GM06990 (cell line): ENCODE measurements at places on chromosomes 3 and 15.

GRCh38 chr3:26647078-26647477, 24.5 kb downstream of the LRRC3B start:
- no peak for DNase-seq

GRCh38 chr3:157857440-157857839, 248.8 kb downstream of the SHOX2 start:
- no peak for DNase-seq

DNA sequence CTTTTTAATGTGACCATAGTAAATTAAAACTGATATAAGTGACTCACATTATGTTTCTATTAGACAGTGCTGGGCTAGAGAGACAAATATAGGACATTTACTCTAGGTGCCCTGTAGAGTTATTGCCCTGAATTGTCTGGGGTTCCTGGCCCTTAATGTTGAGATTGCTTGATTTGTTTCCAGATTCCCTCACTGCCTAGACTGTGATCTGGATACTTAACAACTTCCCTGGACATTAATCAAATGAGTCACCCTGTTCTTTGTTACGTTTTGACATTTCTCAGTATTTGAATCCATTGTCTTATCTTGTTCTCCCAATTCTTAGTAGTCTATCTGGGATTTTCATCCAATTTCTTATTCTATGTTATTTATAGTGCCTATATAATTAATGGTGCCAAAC, 65.8 kb downstream of the DTWD1 start:
- no peak for DNase-seq

DNA sequence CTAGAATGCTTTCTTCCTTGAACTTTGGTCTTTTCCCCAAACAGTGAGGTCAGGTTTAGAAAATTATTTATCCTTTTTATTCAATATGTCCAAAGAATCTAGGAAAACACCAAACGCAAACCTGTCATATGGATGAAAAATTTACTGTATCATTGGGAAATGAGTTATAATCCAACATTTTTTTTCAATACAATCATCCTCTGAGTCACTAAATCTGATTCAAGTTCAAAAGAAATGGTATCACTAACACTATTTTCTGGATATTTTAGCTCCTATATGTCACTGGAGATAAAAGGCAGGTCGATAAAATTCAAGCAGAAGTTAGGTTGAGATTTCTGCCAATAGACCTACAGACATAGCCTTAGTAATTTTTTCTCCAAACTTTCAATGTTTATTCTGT, 591.6 kb upstream of the AGTR1 start:
- no peak for DNase-seq

GRCh38 chr3:47057212-47057671, 77.8 kb downstream of the NBEAL2 start:
- no peak for DNase-seq

- DNase-seq, result no peak
Measured at GRCh38 chr15:28033443-28033842, 65.7 kb downstream of the OCA2 start.

DNA sequence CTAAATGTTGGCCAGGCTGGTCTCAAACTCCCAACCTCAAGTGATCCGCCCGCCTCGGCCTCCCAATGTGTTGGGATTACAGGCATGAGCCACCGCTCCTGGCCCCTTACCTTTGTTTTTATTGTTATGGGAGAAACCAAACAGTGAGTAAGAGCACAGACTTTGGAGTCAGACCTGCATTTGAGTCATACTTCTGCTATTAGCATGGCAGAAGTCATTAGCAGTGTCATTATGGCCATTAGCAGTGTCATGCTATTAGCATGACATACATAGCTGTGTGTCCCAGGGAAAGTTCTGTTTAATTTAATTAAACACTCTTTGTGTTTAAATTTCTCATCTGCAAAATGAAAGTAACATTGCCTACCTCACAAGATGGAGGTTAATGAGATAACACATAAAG, 54.8 kb downstream of the SQOR start:
- no peak for DNase-seq

DNA sequence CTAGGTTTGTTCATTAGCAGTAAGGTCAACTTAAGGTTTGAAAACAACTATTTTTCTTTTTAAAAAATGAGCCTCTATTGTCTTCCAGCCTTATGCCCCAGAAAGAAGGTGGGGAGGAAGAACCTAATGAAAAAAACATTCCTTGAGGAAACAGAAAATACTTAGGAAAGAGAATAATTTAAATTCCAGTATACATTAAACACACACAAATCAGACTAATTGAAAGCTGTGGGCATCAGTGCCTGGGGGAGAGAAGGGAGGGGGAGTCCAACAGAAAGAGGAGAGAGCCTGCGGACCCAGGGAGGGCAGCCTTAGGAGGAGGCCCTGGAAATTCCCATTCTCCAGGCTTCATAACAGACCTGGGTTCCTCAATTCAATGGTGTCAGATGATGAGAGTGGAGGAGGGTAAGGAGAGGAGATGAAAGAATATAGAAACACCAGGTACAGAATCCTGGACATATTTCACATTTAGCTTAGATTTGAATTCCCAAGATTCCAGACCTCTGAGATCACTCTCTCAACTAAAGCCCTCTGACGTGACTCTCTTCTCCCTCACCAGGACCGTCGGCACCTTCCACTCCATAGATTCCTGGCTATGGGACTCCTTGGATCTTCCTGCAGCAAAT, 320.5 kb upstream of the UMPS start:
- no peak for DNase-seq

- DNase-seq, result no peak
Measured at GRCh38 chr3:84066915-84067314, 891.9 kb upstream of the CADM2 start.

- DNase-seq, result no peak
Measured at GRCh38 chr3:45509038-45509767, 85.3 kb upstream of the LIMD1 start.

DNA sequence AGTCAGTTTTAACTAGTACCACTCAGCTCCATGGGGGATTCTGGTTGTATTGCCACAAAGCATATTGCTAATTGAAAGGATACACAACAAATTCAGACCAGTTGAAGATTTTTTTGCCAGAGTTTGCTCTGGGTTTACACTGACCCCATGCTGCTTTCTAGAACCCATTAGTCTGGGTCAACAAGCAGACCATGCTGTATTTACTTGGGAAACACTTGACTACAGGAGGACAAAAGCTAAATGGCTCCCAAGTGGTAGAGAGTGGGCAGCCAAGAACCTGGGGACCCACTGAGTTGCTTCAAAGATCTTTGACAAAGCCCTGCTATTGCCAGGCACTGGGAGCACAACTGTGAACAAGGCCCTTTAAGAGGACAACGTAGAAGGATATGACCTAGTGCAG, 86.8 kb upstream of the PSMD6 start:
- DNase-seq, result no peak

- DNase-seq, result no peak
Measured at GRCh38 chr3:147359177-147360050, 46.9 kb downstream of the ZIC4 start.

DNA sequence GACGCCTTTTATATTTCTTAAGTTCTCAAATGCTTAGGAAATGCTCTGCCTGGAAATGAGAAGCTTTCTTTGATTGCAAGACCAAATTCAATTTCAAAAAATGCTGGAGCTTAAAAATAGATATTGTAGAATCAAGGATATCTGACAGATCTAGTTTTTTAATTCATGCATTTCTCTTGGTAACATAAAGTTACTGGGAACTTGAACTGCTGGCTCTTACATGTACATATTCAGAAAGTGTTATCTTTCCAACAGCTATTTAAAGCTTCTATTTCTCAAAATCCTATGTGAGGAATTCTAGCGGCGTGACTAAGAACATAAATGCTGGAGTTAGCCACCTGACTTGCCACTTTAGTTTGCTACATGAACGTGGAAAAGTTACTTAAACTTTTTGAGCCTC, 109.3 kb downstream of the C3orf38 start:
- no peak for DNase-seq

DNA sequence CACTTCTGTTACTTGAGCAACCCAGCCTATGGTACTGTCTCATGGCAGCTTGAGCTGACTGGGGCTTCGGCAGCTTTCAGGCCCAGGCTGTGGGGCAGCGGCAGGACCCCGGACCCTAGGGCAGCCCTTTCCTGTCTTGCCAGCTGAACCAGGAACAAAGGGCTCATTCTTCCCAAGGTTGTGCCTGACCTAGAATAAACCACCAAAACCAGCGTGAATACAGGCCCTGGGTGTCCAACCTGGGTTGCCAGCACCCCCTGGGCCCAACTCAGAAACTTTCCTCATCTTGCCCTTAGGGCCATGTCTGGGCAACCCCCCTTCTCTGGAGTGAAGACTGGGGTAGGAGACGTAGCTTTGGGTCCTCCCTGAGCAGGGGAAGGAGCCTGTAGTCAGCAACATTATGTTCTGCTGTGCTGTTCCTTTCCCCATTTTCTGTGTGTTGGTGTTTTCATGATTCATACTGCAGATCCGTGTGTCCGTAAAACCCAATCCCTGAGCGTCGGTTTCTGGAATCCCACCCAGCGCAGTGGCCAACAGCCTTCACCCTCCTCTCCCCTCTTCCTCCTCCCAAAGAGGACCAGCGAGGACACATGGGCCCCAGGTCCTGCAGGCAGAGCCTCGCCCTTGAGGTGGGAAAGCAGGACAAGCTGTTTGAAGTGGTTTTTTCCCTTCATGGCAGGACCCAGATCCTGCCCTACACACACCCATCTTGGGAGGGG, 33.5 kb downstream of the TKT start:
- no peak for DNase-seq

DNA sequence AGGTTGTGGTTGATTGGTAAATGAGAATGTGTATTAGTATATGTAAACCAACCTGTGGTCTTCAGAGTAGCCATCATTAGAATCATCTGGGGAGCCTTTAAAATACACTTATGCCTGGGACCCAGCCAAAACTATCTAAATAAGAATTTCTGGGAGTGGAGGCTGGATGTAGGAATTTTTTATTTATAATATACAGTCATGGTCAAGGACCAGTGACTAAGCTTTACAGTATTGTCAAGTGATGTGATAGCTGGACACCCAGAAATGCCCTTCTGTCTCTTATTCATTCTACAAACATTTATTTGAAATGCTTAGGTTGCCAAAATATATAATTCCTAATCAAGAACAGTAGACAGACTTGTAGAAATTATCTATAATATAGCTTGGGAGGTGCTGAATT, 132.2 kb downstream of the MBNL1 start:
- no peak for DNase-seq

DNA sequence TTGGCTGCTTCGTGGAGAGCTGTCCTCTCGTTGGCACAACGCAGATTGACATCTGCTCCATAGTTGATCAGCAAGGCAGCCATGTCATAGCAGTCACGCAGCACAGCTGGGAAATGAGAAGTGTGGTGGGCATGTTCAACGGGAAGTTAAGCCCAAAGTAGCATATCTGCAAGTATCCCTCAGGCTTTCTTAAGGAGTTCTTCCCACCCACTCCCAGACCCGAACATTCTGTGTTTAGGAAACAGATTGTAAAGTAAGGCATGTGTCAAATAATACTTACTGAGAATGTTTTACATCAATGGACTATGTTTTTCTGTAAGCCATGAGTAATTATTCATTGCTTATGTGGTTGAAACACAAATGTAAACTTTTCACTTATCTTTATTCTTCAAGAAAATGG, 9.2 kb downstream of the ASB14 start:
- DNase-seq, result no peak

DNA sequence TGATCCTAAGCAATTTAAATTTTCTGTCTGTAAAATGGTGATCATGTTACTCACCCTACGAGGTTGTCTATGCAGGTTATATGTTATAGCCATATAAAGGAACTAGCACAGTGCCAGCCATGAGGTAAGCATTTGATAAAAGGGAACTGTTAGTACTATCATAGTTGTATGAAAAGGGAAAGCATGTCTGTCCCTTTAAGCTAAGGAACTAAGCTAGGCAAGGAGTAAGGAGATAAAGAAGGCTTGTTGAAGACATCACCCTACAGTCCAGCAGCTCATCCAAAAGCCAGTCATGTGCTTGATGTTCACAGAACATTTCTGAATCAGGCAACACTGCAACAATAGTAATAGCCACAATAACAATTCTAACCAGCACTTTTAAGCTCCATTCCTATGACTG, 243.9 kb downstream of the ZBTB20 start:
- no peak for DNase-seq
